ENCODE measurements at places on chromosomes 7 and 10.

GRCh38 chr7:22622116-22622785 is 104.7 kb upstream of the IL6 start:
- DNase-seq, result no peak

GRCh38 chr7:91434836-91435235 is 170.6 kb downstream of the FZD1 start:
- DNase-seq, result no peak

- DNase-seq, result no peak
These were observed 118.3 kb downstream of the ARID5B start for GRCh38 chr10:62019685-62020359.

- DNase-seq, result no peak
These were observed 167.6 kb downstream of the ZNF365 start for GRCh38 chr10:62541811-62542210.

DNA sequence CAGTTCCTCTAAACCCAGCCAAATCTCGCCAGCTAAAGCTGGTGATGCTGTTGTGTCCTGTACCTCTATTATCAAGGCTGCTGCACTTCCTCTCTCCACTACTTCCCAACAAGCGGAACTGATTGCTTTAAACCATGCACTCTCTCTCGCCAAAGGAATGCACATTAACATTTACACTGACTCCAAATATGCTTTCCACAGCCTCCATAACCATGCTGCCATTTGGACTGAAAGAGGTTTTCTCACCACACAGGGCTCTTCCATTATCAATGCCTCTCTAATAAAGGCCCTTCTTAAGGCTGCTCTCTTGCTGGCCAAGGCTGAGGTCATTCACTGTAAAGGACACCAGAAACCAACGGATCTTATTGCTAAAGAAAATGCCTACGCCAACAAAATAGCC is 11.4 kb upstream of the LRRC61 start:
- DNase-seq, result no peak

- DNase-seq, result no peak
These were observed 128.3 kb downstream of the TPST1 start for GRCh38 chr7:66333443-66333842.

GRCh38 chr10:91652364-91652763 is 19.5 kb upstream of the PPP1R3C start:
- no peak for DNase-seq

DNA sequence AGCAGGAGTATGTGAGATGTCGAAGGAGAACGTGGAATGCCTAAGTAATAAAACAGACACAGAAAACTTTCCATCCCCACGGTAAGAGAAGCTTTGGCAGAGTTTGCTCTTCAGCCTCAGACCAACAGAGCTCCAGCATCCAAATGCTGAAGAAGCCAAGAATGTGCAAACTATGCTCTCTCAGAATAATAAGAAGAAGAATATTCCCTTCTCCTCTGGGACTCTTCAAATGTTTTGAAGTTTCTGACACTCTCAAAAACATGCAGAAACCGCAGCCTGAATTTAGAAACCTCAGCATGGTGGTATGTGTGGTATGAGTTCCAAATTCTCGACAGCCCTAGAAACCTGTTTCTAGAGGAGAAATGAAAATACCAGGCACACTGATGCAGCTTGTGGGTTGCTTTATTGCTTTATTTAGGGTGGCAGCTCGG is 113.3 kb downstream of the KCNMA1 start:
- no peak for DNase-seq

GRCh38 chr10:14707481-14707880 is 67.2 kb downstream of the FAM107B start:
- no peak for DNase-seq

DNA sequence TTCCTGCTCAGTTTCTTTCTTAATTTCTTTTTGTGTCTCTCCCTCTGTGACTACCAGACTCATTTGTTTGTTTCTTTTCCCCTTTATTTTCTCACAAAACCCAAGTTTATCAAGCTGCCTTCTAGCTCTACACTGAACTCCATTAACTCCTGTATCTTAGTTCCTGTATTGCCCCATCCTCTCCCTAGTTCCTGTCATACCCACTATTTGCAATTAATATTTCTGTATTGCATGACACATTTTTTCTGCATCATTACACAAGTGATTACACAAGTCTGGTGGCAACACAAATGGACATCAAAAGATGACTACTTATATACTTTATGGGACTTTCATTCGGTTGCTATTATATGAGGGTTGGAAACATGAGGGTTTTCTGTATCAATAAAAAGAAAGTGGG is 26.9 kb upstream of the OR9A4 start:
- no peak for DNase-seq

GRCh38 chr7:127863082-127863481 is 168.2 kb downstream of the LRRC4 start:
- DNase-seq, result no peak

DNA sequence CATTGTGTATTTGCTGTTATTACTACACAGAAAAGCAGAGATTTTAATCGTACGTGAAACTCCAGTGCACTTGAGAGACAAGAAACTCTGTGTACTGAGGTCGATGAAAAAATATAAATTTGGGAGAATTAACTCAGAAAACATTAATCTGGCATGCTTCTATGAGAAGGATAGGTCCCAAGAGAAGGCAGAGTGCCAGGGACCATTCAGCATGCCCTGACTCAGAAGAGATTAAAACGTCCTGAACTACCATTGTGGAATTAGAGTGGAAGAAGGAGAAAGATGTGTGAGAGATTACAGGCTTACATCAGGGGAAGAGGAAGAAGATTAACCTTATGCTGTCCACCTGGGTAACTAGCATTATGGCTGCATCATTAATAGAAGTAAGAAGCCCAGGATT is 72.4 kb downstream of the REEP3 start:
- DNase-seq, result no peak

DNA sequence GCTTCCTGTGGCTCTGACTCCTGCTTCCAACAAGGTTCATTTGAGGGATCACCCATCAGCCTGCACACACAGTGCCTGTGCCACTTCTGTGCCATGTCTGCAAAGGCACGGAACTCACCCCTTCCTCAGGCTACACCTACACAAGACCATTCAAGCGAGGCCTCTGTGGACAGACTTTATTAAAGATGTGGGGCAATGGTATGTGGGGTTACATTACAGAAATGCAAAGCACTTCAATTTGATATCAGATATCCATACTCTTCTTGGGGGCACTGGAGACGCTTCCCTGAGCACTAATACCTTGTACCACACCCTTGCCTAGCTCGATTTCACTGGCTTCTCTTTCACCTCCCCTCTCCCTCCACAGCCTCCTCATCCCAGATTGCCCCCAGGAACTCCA is 84.4 kb upstream of the FGL2 start:
- no peak for DNase-seq

Data from activated CD8-positive, alpha-beta memory T cell treated with anti-CD3 and anti-CD28 coated beads for 1 hour (primary cell).